ENCODE measurements at places on chromosomes 3 and 15.
A peak's percentile ranks its signal among the peaks of the same experiment; 100 is the strongest.

- DNase-seq, result no peak
These were observed 175.3 kb downstream of the MEIS2 start for GRCh38 chr15:36925049-36925448.

- DNase-seq, result no peak
These were observed 54.7 kb downstream of the ETV5 start for GRCh38 chr3:186053954-186054791.

DNA sequence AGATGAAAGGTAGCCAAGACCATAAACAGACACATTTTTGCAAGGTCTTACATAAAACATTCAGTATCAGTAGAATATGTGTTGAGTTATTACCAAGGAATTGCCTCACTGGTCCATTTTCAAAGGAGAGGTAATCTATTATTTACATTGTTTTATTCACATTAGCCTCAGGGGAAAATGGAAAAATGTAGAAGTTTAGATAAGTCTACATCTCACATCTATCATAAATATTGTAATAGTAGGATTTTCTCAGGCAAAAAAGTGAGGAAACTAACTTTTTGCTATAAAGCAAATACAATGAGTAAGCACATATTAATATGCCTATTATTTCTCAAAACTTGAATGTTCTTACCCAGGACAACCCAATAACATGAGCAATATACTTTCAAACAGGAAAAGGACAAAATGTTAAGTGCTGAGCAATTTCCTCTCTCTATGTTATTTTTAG is 184.6 kb upstream of the AGTR1 start:
- DNase-seq, result no peak

DNA sequence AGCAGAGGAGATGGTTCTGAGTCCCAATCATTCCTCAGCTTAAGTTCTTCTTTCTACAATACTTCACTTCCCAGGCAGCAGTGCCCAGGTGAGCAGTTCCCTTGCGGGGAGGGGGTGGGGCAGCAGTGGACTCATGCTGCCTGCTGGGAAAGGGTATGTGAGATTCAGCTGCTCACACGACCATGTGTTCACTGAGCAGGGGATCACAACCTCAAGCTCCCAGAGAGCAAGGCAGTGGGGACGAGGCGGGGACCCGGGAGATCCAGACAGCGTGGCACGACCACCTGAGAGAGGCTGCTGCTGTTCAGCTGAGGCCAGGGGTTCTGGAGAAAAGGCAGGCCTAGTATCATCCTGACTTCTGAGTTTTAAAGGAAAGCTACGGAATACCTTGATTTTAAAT is 166.6 kb downstream of the XXYLT1 start:
- no peak for DNase-seq

- no peak for DNase-seq
These were observed 8.7 kb downstream of the ZDHHC19 start for GRCh38 chr3:196202516-196202970.

GRCh38 chr15:72994534-72995177 is 57.6 kb upstream of the NEO1 start:
- DNase-seq, result no peak

GRCh38 chr3:183307749-183308148 is 54.7 kb downstream of the B3GNT5 start:
- no peak for DNase-seq

DNA sequence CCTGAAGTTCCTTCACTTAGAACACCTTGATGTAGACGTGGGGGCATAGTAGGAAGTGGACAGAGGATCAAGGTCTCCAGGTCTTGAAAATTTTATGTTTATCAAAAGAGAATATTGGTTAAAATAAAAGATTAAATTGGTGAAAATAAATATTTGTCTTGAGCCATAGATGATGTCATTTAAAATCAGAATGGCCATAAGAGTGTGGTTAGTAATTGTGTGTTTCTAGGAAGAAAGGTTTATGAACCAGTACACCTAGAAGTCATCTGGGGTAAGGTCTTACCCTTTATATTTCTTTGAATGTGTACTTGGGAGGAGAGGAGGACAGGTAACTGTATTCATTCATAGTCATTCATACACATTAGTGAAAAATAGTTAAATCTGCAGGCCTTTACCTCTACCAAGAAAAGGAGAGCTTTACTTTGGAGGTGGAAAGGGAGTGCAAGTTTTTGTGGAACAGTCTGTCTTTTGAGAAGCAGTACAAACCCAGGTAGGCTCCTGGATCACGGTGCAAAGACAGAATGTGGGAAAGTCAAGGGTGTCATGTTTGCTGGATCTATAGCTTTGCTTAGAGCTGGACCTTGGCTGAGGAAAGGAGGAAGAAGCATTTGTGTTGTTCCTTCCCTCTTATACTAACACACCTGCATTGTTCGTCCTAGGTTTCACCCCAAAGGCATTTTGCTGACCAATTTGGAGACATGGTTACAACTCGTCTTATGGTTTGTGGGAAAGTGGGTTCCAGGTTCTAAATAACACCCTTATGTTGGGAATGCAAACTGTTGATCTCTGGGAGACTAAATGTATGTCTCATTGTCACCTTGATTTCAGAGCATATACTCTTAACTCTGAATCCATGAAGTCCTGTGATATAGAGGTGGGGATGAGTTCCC is 6.2 kb downstream of the SCAANT1 start:
- DNase-seq, result no peak

GRCh38 chr3:106343811-106344210 is 475.0 kb upstream of the CBLB start:
- DNase-seq, result no peak

GRCh38 chr3:120114981-120115380 is 20.7 kb upstream of the GSK3B start:
- no peak for DNase-seq

- no peak for DNase-seq
These were observed 2.3 kb upstream of the ANKRD63 start for GRCh38 chr15:40285151-40285550.

DNA sequence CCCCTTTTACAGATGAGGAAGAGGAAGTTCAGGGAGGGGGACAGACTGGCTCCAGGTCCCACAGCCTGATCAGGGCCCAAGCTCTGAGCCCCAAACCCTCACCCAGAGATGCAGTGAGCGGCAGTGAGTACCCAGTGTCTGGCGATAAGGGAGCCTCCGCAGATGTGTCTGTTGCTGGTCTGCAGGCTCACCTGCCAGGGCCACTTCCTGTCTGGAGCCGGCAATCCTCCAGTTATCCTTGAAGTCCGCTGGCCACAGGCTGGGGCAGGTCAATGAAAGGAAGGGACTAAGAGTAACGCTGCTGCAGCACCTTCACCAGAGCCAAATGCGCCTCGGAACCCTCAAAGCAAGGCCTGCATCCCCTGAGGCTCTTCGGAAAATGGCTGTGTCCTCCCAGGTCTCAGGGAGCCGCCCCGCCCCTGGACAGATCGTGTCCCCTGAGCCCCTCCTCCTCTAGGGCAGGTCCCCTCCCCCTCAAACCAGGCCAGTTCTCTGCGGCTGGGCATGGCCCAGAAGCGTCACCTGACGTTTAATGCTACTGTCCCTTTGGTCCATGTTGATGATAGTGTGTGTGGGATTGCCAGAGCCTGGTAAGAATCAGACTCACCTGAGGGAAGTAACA is 51.5 kb downstream of the MYL3 start:
- no peak for DNase-seq

DNA sequence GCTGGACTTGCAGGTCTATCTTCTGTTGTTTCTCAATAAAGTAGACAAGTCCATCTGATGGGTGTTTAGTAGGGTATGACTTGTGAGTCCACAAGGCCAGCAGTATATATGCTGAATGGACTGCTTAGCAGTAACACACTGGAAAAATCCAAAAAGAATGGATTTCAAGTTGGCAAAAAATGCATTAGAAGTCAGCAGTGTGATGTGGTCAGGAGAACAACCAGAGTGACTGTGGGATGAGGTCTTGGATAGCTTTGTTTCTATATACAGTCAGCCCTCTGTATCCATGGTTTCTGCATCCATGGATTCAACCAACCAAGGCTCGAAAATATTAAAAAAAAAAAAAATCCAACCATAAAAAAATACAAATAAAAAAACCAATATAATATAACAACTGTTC is 55.8 kb downstream of the LPP start:
- no peak for DNase-seq

DNA sequence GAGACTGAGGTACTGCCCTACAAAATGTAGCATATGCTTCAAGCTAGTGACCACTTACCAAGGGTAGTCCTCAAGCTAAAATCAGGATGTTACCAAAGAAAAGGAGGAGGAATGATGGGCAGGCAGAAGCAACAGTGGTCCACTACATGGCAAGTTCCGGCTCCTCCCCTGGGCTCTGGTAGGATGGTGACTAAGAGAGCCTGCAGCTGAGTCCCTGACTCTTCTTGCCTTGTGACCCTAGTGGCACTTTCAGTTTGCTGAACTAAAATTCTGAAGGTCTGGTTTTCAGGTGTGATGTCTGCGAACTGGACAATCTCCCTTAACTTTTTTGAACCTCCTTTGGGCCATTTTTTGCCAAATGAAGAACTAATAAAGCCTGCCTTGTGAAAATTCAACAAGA is 40.9 kb downstream of the MRPL46 start:
- no peak for DNase-seq

DNA sequence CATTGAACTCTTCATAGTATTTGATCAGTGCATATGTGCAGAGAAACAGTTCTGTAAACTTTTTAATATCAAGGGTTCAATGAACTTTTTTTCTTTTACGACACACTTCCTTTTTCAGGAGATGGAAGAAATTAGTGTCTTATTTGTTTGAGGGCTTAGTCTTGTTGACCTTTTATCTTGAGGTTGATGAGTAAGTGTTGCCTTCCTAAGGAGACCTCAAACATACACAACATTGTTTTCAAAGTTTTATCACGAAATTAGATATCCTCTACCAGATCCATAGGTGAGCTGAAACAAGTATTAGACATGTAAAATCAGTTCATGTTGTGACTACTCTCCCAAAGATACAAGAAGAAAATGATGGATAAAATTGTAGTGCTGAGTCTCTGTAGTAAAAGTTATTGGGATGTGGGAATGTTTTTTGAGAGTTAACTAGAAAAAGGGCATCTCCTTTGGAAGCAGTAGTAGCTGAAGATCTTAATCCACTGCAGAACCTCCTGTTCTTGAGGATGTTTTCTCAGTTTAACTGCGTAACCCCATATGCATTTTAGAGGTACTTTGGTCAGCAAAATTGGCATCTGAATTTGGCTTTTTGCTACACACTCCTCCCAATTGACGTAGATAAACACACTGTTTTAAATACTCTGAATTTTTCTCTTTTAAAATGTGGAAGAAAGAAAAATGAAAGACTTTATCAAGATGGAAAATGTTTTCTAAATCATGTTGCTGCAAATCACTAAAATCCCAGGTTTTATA is 116.8 kb downstream of the GALK2 start:
- no peak for DNase-seq

DNA sequence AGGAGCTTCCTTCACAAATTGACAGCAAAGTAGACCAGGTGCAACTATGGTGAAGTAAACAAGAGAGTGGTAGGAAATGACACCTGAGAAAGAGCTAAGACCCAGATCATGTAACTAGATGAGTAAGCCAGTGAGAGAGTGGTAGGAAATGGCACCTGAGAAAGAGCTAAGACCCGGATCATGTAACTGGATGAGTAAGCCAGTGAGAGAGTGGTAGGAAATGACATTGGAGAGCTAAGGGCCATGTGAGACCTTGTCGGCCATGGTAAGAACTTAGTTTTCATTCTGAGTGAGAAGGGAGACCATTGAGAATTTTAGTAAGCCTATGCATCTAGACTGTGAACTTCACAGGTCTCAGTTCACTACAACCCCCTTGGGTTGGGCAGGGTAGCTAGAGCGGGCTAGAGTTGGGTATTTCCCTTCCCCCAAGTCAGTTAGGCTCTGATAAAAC is 5.4 kb upstream of the SENP7 start:
- no peak for DNase-seq

GRCh38 chr15:81024265-81024872 is 23.6 kb downstream of the TLNRD1 start:
- DNase-seq, result no peak

- no peak for DNase-seq
These were observed 29.7 kb downstream of the GNB5 start for GRCh38 chr15:52161406-52161966.

- no peak for DNase-seq
These were observed 59.7 kb downstream of the MSL2 start for GRCh38 chr3:136136454-136136853.

DNA sequence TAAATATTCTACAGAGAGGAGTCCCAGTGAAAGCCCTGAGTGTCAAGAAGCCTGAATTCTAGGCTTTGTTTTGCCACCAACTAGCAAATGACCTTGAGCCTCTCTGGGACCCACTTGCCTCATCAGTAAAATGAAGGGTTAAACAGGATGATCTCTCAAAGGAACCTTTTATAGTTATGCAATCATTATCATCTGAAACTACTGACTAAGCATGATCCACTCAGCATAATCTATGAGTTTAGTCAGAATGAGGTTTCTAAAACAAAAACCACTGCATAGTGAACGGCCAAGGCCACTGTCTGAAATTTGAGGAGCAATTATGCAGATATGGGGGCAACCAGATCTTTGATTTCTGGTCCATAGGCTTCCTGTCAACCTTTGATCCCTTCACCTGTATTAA is 319.0 kb downstream of the MECOM start:
- no peak for DNase-seq

DNA sequence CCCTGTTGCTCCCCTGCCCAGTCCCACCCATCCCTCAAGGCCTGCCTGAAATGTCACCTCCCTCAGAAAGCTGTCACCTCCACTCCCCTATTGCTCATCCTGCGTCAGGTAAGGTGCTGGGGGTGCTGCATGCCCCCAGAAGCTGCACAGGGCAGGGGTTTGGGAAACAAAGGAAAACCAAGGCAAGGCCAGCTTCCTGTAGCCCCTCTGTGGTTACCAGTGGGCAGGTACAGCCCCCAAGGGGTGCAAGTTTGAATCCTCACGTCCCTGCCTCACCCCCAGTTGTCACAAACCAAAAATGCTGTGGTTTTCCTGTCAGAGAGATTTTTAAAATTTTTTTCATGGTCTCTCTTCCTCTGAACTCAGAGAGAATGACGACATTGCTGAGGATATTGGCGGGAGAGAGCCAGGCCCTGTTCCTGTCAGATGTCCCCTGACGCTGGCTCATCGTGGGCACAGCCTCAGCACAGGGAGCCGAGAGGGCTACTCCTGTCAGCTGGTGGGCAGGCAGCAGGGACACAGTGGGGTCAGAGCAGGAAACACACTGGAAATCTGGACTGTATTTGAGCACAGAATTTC is 27.0 kb downstream of the PSTPIP1 start:
- DNase-seq, result peak; percentile 54

GRCh38 chr15:84793431-84794161 is 23.6 kb upstream of the ALPK3 start:
- no peak for DNase-seq

GRCh38 chr3:39550354-39551051 is 83.0 kb downstream of the MOBP start:
- DNase-seq, result no peak

DNA sequence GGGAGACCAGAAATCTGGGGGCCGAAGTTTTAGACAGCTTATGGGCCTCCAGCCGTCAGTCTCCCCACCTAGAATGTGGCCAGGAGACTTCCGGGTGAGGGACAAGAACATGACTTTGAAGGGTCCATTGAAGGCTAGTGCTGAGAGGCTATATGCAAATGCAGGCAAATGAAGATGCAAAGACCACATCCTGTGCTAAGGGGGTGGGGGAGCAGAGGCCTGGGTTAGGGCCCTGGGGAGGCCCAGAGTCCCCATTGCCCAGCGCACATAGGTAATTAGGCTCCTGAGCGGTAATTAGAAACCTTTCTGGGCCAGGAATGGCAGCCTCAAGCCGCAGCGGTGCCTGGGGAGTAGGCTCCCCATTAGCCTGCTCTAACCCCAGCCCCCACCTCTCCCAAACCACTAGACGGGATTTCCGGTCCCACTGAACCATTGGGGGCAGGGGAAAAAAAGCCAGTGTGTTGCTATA is 6.8 kb downstream of the CSK start:
- DNase-seq, result peak; percentile 73
